BJ (cell line): ENCODE measurements at places on chromosomes 4 and X. TPM values are rescaled to one million over a fixed set of nuclear protein-coding genes. Genes with fewer than 3 reads are reported as not detected.

MID1 gene
- polyA plus RNA-seq, result 21.5 and 42.6 TPM in 2 replicates

HAND2 gene
- polyA plus RNA-seq, result 3.6 and 4.9 TPM in 2 replicates

SMIM43 gene
- polyA plus RNA-seq, result 0.27 and 0.47 TPM in 2 replicates

ADGRG4 gene
- 0.01 TPM in 2 replicates for polyA plus RNA-seq

CCNB3 gene
- 0.11 and 0.59 TPM in 2 replicates for polyA plus RNA-seq

SLC6A14 gene
- not detected in 2 replicates for polyA plus RNA-seq

CXXC4 gene
- polyA plus RNA-seq, result not detected in 2 replicates

MAB21L2 gene
- polyA plus RNA-seq, result not detected in 2 replicates

CCDC160 gene
- polyA plus RNA-seq, result not detected in 2 replicates

ZNF157 gene
- polyA plus RNA-seq, result 0.02 TPM in 1 of 2 replicates, not detected in the other

SPANXN4 gene
- polyA plus RNA-seq, result not detected in 2 replicates

NSUN7 gene
- 0.16 and 0.18 TPM in 2 replicates for polyA plus RNA-seq

NAA11 gene
- not detected in 2 replicates for polyA plus RNA-seq

BTC gene
- polyA plus RNA-seq, result not detected in 2 replicates

PNMA6A gene
- polyA plus RNA-seq, result 0.88 and 1.3 TPM in 2 replicates

NHS gene
- polyA plus RNA-seq, result 2.2 and 2.7 TPM in 2 replicates

MRPS18C gene
- 16.4 and 31.8 TPM in 2 replicates for polyA plus RNA-seq

TMSB15A gene
- 3.0 and 6.3 TPM in 2 replicates for polyA plus RNA-seq

TRIM61 gene
- 1.0 and 1.3 TPM in 2 replicates for polyA plus RNA-seq

MTMR8 gene
- not detected in 2 replicates for polyA plus RNA-seq

LRAT gene
- polyA plus RNA-seq, result not detected in 2 replicates

C4orf54 gene
- not detected in 2 replicates for polyA plus RNA-seq

IL2RG gene
- polyA plus RNA-seq, result 0.13 TPM in 1 of 2 replicates, not detected in the other

PAGE5 gene
- not detected in 2 replicates for polyA plus RNA-seq

DSPP gene
- not detected in 2 replicates for polyA plus RNA-seq

RHOH gene
- not detected in 2 replicates for polyA plus RNA-seq

HPSE gene
- 0.71 and 1.1 TPM in 2 replicates for polyA plus RNA-seq

CXorf65 gene
- not detected in 2 replicates for polyA plus RNA-seq

EDNRA gene
- 7.6 and 12.0 TPM in 2 replicates for polyA plus RNA-seq

IBSP gene
- not detected in 2 replicates for polyA plus RNA-seq

PAGE2 gene
- not detected in 2 replicates for polyA plus RNA-seq

RTL5 gene
- polyA plus RNA-seq, result 1.3 and 1.5 TPM in 2 replicates

GPR173 gene
- polyA plus RNA-seq, result 1.7 and 2.7 TPM in 2 replicates

ELK1 gene
- 19.8 and 22.4 TPM in 2 replicates for polyA plus RNA-seq

MAP7D2 gene
- 0.18 and 0.21 TPM in 2 replicates for polyA plus RNA-seq
